ENCODE measurements at places on chromosomes 4 and X. TPM values are rescaled to one million over a fixed set of nuclear protein-coding genes. Genes with fewer than 3 reads are reported as not detected.

The BEX2 gene
- 0.79 TPM for total RNA-seq

The IL13RA1 gene
- total RNA-seq: 93.0 TPM

The CXorf65 gene
- not detected for total RNA-seq

The FAM133A gene
- total RNA-seq: 0.81 TPM

The EDA2R gene
- total RNA-seq: 8.3 TPM

The NOX1 gene
- not detected for total RNA-seq

The RBM46 gene
- under 0.01 TPM for total RNA-seq

The SERTM2 gene
- not detected for total RNA-seq

The ADH1B gene
- total RNA-seq: 4,233 TPM

Data from aortic smooth muscle cell (primary cell).